ENCODE measurements at places on chromosomes 4 and X. TPM values are rescaled to one million over a fixed set of nuclear protein-coding genes. Genes with fewer than 3 reads are reported as not detected.

The BCORL1 gene
- 6.2 TPM for total RNA-seq

The CFAP97 gene
- total RNA-seq, result 14.7 TPM

The ERAS gene
- total RNA-seq, result not detected

The FDCSP gene
- not detected for total RNA-seq

The CPZ gene
- total RNA-seq, result 1.6 TPM

The HPGDS gene
- not detected for total RNA-seq

The COL4A5 gene
- total RNA-seq, result 19.6 TPM

The TRMT10A gene
- 1.9 TPM for total RNA-seq

The MAP7D2 gene
- total RNA-seq, result 0.65 TPM

The TMEM31 gene
- total RNA-seq, result not detected

The THAP6 gene
- 5.1 TPM for total RNA-seq

The EOLA2 gene
- 28.4 TPM for total RNA-seq

The BEX4 gene
- total RNA-seq, result 20.5 TPM

The PDCL2 gene
- total RNA-seq, result not detected

The KCNE5 gene
- not detected for total RNA-seq

The GNPDA2 gene
- 14.2 TPM for total RNA-seq

The RTL3 gene
- not detected for total RNA-seq

The SMIM31 gene
- total RNA-seq, result not detected

The MAGEA1 gene
- total RNA-seq, result not detected
